ENCODE measurements at places on chromosomes 4 and X. TPM values are rescaled to one million over a fixed set of nuclear protein-coding genes. Genes with fewer than 3 reads are reported as not detected.

The CORIN gene
- total RNA-seq, result 0.08 TPM

The SULT1B1 gene
- total RNA-seq, result 0.28 TPM

The SPOCK3 gene
- 82.1 TPM for total RNA-seq

The NKX3-2 gene
- total RNA-seq, result 3.0 TPM

The DRP2 gene
- 3.4 TPM for total RNA-seq

The UGT8 gene
- total RNA-seq, result 27.6 TPM

The DGAT2L6 gene
- not detected for total RNA-seq

The TBX22 gene
- not detected for total RNA-seq

The AKAP14 gene
- not detected for total RNA-seq

The SMR3B gene
- total RNA-seq, result not detected

DNA sequence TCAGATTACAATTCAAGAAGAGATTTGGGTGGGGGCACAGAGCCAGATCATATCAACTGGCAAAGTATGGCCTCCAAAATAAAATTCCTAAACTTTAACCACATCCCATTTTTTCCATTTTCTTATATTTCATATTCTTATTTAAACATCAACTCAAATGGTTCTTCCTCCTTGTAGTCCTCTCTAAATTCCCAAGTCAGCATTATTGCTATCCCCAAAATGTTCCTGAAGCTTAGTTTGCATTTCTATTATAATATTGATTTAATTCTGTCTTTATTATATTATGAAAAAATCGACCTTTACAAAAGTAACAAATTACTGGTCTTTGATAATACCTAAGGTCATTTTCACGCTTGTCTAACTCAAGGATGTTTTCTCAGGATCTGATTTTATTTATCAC is 67.5 kb downstream of the NPY1R start:
- DNase-seq, result no peak
- no peak overlapping the region for H3K27ac ChIP-seq
- no peaks in the 10 kb centered on the region for H3K27me3 ChIP-seq
- no peaks in the 10 kb centered on the region for H3K36me3 ChIP-seq
- H3K4me3 ChIP-seq, result no peak overlapping the region

GRCh38 chrX:48927736-48928382 is 9.0 kb upstream of the PIM2 start:
- no peaks in the 10 kb centered on the region for H3K36me3 ChIP-seq
- H3K4me1 ChIP-seq, result no peaks in the 10 kb centered on the region
- no peaks in the 10 kb centered on the region for H3K27me3 ChIP-seq
- no peak overlapping the region for H3K4me3 ChIP-seq
- no peak for DNase-seq

DNA sequence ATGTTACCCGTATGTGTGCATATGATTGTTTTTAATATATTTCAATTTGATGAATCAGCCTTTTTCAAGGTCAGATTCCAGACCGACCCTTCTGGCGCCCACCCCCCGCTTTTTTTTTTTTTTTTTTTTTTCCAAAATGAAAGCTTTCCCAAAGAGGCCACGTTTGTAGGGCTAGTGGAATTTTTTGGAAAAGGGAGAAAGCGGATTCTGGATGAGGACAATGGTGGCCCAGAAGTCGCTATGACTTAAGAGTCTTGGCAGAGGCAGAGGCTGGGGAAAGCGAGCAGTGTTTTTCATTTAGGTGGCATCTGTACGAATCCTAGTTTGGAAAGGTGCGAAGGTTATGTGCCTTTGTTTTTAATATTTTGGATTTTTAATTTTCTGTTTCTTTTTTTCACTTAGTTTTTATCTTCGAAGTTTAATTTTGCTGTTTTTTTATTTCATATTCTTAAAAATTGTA is 14.6 kb downstream of the NDUFB11 start:
- no peaks in the 10 kb centered on the region for H3K4me1 ChIP-seq
- H3K4me3 ChIP-seq, result peak overlapping the region; percentile 65
- peak overlapping the region; percentile 87 for H3K27ac ChIP-seq
- DNase-seq, result no peak

DNA sequence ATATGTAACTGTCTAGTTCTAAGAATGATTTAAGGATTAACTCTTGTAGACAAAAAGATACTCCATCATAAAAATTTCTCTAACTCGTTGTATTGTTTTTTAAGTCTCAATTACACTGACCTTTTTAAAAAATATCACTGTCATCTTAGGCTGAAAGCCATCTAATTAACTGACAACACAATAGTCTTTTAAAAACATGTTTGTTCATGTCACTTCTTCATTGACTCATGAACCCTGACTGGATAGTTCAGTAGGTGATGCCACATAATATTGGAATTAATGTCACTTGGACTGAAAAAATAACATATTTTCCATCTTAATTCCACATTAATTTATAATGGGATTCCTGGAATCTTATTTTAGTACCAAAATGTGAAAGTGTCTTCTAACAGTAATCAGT is 179.3 kb downstream of the ADGRL3 start:
- no peak overlapping the region for H3K27ac ChIP-seq
- no peaks in the 10 kb centered on the region for H3K36me3 ChIP-seq
- no peaks in the 10 kb centered on the region for H3K27me3 ChIP-seq
- H3K4me1 ChIP-seq, result no peaks in the 10 kb centered on the region
- H3K4me3 ChIP-seq, result no peak overlapping the region

- no peaks in the 10 kb centered on the region for H3K4me1 ChIP-seq
- no peaks in the 10 kb centered on the region for H3K36me3 ChIP-seq
- DNase-seq, result no peak
Measured at GRCh38 chr4:5399124-5399523, 309.2 kb downstream of the EVC2 start.

- no peak overlapping the region for H3K27ac ChIP-seq
- peaks cover 28% of the 10 kb centered on the region for H3K36me3 ChIP-seq
- H3K4me1 ChIP-seq, result no peaks in the 10 kb centered on the region
- no peak overlapping the region for H3K4me3 ChIP-seq
- peak; percentile 78 for DNase-seq
- H3K27me3 ChIP-seq, result no peaks in the 10 kb centered on the region
Measured at GRCh38 chrX:119004920-119005524, 30.6 kb downstream of the LONRF3 start.

GRCh38 chr4:92362028-92362427 is 58.3 kb downstream of the GRID2 start:
- no peaks in the 10 kb centered on the region for H3K36me3 ChIP-seq
- no peak overlapping the region for H3K27ac ChIP-seq
- H3K4me1 ChIP-seq, result no peaks in the 10 kb centered on the region
- DNase-seq, result no peak

- no peaks in the 10 kb centered on the region for H3K36me3 ChIP-seq
- no peak overlapping the region for H3K4me3 ChIP-seq
- no peak for DNase-seq
- H3K27ac ChIP-seq, result no peak overlapping the region
- no peaks in the 10 kb centered on the region for H3K27me3 ChIP-seq
Measured at GRCh38 chr4:13966231-13967195, 339.0 kb upstream of the BOD1L1 start.

GRCh38 chr4:113943863-113944262 is 35.6 kb downstream of the ARSJ start:
- H3K27me3 ChIP-seq, result no peaks in the 10 kb centered on the region
- no peak overlapping the region for H3K27ac ChIP-seq
- no peaks in the 10 kb centered on the region for H3K36me3 ChIP-seq
- no peak overlapping the region for H3K4me3 ChIP-seq

GRCh38 chr4:114519368-114519767 is 79.2 kb upstream of the UGT8 start:
- DNase-seq, result peak; percentile 24
- peaks cover 2% of the 10 kb centered on the region for H3K4me1 ChIP-seq
- no peak overlapping the region for H3K4me3 ChIP-seq

GRCh38 chrX:101040197-101040596 is 11.7 kb downstream of the TRMT2B start:
- H3K27me3 ChIP-seq, result no peaks in the 10 kb centered on the region
- H3K4me1 ChIP-seq, result no peaks in the 10 kb centered on the region
- DNase-seq, result no peak
- H3K4me3 ChIP-seq, result no peak overlapping the region
- no peaks in the 10 kb centered on the region for H3K36me3 ChIP-seq
- H3K27ac ChIP-seq, result no peak overlapping the region

DNA sequence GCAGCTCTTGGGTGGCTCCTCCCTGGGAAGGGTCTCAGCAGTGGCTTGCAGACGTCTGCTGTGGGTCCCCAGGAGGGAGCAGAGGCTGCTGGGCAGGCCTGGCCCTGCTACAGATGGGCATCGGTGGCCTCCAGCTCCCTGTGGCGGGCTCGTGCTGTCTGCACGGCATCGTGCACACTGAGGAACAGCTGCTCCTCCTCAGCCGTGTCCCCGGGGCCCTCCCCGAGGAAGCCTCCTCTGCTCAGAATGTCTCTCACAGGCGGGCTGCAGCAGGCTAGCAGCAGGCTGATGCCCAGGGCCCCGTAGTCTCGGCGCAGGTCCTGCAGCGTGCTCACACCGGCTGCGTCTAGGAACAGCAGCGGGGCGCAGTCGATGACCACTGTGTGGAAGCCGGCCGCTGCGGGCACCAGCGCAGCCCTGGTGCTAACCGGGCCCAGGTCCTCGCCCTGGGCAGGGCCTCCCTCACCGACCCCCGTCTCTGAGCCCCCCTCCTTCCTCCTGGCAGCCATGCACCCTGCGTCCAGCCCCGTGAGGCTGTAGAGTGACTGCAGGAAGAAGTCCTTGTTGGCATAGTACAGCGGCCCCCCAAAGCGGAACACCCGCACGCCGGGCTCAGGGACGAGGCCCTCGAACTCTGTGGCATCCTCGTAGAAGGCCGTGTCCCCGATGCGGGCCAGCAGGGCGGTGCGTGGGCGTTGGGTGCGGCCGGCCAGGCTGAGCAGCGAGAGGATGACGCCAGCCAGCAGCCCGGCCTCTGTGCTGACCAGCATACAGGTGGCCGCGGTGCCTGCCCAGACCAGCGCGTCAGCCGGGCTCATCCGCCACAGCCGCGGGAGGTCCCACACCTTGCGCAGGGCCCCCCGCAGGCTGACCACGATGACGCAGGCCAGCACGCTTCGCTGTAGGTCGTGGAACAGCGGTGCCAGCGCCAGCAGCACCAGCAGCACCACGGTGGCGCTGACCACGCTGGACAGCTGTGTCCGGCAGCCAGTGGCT is 2.2 kb downstream of the IDUA start:
- no peak overlapping the region for H3K27ac ChIP-seq
- no peaks in the 10 kb centered on the region for H3K36me3 ChIP-seq
- H3K27me3 ChIP-seq, result no peaks in the 10 kb centered on the region
- H3K4me1 ChIP-seq, result no peaks in the 10 kb centered on the region

DNA sequence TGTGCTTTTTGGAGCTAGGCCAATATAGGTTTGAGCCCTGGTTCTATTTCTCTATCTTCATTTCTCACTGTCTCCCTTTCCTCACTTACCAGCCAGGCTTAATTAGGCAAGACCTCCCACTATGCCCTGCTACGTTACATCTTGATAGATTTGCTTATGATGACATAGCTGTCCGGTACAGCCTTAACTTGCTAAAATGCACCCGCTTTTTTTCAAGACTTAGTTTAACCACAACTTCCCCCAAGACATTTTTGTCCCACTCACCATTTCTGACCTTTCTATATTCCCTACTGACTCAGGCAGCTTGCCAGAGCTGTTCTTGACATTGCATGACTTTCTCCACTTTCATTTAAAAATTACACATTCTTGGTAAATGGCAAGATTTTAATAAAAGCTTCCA is 152.6 kb downstream of the MID1 start:
- H3K27ac ChIP-seq, result no peak overlapping the region
- peaks cover 73% of the 10 kb centered on the region for H3K36me3 ChIP-seq
- no peaks in the 10 kb centered on the region for H3K27me3 ChIP-seq
- peaks cover 17% of the 10 kb centered on the region for H3K4me1 ChIP-seq
- no peak for DNase-seq
- no peak overlapping the region for H3K4me3 ChIP-seq

DNA sequence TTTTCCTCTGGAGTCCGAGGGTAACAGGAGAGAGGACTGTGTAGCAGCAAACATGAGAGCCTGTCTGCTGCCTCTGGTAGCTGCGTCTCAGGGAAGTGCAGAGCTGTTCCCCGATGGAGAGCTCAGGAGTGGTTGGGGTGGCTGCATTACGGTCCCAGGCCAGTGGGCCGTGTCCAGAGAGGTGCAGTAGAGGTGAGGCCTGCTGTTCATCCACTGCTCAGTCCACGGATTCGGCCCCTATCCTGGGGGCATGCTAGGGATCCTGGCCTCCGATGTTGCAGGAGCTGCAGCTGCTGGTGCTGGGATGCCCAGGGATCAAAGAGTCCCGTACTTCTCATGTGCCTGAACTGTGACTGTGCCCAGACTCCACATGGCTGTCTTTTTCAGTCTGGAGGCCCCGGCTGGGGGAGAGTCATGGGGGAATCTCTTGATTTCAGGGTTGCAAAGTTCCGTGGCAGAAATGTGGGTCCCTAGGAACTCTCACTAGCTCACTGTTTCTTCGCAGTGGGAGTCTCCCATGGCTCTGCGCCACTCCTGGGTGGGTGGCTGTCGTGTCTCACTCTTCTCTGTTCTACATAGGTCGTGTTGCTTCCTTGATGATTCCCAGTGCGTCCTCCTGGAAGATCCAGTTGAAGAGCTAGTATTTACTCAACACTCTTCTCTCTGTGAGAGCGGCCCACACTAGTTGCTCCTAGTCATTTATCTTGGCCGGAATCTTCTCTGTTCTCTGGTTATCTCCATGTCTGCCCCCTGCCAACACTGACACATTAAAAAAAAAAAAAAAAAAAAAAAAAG is 109.5 kb upstream of the CENPE start:
- no peaks in the 10 kb centered on the region for H3K27me3 ChIP-seq
- H3K27ac ChIP-seq, result peak overlapping the region; percentile 58
- DNase-seq, result peak; percentile 55
- H3K4me3 ChIP-seq, result peak overlapping the region; percentile 58
- peaks cover 3% of the 10 kb centered on the region for H3K4me1 ChIP-seq

- H3K4me1 ChIP-seq, result no peaks in the 10 kb centered on the region
- no peak overlapping the region for H3K4me3 ChIP-seq
- H3K27me3 ChIP-seq, result no peaks in the 10 kb centered on the region
- DNase-seq, result no peak
- no peaks in the 10 kb centered on the region for H3K36me3 ChIP-seq
Measured at GRCh38 chrX:138763761-138764160, 52.2 kb upstream of the FGF13 start.

GRCh38 chrX:41005445-41005992 is 79.7 kb upstream of the USP9X start:
- H3K27ac ChIP-seq, result no peak overlapping the region
- no peak for DNase-seq
- H3K4me3 ChIP-seq, result no peak overlapping the region
- no peaks in the 10 kb centered on the region for H3K27me3 ChIP-seq
- H3K36me3 ChIP-seq, result no peaks in the 10 kb centered on the region

DNA sequence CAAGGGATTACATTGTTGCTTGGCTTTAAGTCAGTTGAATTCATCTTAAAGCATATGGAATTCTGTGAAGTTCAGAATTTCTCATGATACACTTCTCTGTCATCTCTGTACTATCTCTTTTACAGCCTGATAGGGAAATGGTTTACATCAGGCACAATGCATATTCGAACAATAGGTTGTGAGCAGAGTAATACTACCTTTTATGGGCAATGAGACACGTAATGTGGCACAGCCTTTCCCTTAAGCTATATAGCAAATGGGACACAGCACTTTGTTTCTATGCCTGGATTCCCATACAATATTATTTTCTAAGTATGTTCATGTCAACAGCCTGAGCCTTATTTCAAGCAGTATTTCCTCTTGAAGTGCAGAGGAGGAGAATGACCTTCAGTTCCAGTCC is 58.4 kb downstream of the SYNPO2 start:
- no peak overlapping the region for H3K27ac ChIP-seq
- no peak overlapping the region for H3K4me3 ChIP-seq
- DNase-seq, result no peak
- no peaks in the 10 kb centered on the region for H3K27me3 ChIP-seq
- peaks cover 7% of the 10 kb centered on the region for H3K4me1 ChIP-seq

GRCh38 chr4:4866124-4866865 is 6.8 kb downstream of the MSX1 start:
- no peak for DNase-seq
- H3K4me3 ChIP-seq, result no peak overlapping the region
- H3K27ac ChIP-seq, result no peak overlapping the region
- H3K36me3 ChIP-seq, result peaks cover 14% of the 10 kb centered on the region
- no peaks in the 10 kb centered on the region for H3K27me3 ChIP-seq
- no peaks in the 10 kb centered on the region for H3K4me1 ChIP-seq
